ENCODE measurements at places on chromosomes 4 and X. TPM values are rescaled to one million over a fixed set of nuclear protein-coding genes. Genes with fewer than 3 reads are reported as not detected.

- H3K4me3 ChIP-seq = no peak overlapping the region
- no peaks in the 10 kb centered on the region for H3K36me3 ChIP-seq
- no peaks in the 10 kb centered on the region for H3K4me1 ChIP-seq
- H3K27me3 ChIP-seq = no peaks in the 10 kb centered on the region
- DNase-seq = no peak
These were observed 96.3 kb downstream of the COL4A6 start for GRCh38 chrX:108341947-108342346.

- no peak overlapping the region for H3K4me3 ChIP-seq
- H3K27me3 ChIP-seq = no peaks in the 10 kb centered on the region
- DNase-seq = no peak
- H3K27ac ChIP-seq = no peak overlapping the region
- H3K4me1 ChIP-seq = no peaks in the 10 kb centered on the region
These were observed 284.3 kb downstream of the ARHGAP10 start for GRCh38 chr4:148016063-148016637.

- no peak overlapping the region for H3K27ac ChIP-seq
- H3K27me3 ChIP-seq = no peaks in the 10 kb centered on the region
- H3K4me3 ChIP-seq = no peak overlapping the region
- H3K4me1 ChIP-seq = no peaks in the 10 kb centered on the region
- DNase-seq = no peak
These were observed 275.0 kb upstream of the CTSO start for GRCh38 chr4:156228676-156229075.

DNA sequence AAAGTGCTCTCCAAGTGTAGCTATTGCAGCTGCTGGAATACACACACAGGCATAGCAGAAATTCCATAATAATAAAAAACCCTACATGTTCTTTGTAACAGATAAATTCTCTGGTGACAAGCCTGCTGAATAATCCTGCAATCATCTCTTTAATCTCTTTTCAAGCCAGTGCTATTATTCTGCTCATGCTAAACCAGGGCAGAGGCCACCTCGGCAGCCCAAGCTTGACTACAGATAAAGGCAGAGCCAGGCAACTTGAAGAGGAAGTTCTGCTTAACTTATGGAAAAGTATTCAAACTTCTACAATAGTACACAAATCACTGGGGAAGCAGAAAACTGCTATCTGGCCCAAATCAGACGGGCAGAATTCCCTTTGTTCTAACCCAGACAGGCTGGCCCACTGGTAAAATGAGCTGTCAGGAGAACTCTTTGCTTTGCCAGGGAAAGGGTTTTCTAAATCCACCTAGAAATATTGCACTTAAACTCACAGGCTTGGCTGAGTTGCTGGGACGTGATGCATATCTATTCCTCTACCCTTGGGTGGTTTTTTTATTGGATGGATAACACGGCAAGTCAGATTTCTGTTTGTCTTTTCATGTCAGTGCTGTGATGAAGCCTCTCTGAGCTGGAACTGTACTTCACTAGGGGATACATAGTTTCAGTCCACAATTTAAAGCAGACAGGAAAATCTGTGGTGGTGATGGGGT is 70.5 kb downstream of the GATB start:
- H3K27me3 ChIP-seq = no peaks in the 10 kb centered on the region
- H3K4me3 ChIP-seq = no peak overlapping the region
- no peaks in the 10 kb centered on the region for H3K36me3 ChIP-seq
- no peaks in the 10 kb centered on the region for H3K4me1 ChIP-seq
- no peak overlapping the region for H3K27ac ChIP-seq
- no peak for DNase-seq

DNA sequence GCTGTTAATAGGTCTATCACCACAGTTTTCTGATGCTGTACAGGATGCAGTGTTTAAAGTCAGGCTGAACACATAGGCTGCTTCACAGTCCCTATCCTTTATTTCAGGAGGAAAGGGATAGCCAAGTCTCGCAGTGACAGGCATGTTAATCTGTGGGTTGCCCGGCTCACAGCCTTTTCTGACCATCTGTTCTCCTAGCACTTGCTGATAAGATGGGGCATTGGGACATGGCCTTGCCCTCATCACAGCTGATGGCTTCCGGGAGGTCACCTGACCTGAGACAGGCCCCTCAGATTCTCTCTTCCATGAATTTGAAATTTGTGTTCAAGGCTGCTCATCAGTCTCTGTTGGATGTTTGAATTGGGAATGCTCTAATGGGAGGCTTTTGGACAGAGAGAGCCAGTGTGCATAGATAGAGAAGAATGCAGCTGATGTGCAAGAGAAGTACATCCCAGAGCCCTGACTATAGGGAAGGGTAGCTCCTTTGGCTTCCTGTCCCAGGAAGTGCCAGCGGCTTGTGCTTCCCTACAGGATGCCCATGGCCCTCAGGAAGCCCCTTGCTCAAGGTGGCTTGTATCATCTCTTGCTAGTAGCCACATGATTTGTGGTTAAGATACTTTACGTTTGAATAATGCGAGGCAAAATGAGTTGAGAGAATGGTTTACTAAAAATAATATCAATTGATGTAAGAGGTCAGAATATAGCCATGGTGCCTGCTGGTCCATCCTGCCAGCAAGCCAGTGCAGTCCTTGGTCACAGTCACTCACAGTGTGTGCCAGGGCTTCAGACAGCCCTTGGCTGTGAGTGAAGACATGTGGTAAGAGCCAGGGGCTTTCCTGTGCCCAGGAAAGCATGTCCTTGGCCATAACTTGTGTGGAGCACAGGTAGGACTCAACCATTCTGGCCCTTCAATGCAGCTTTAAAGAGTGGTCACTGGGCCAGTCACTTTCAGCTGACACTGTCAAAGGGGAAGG is 88.6 kb downstream of the TSPAN7 start:
- H3K27me3 ChIP-seq = no peaks in the 10 kb centered on the region
- no peaks in the 10 kb centered on the region for H3K4me1 ChIP-seq
- H3K36me3 ChIP-seq = no peaks in the 10 kb centered on the region
- no peak overlapping the region for H3K27ac ChIP-seq
- DNase-seq = no peak

- DNase-seq = peak; percentile 75
- no peaks in the 10 kb centered on the region for H3K4me1 ChIP-seq
- no peak overlapping the region for H3K27ac ChIP-seq
- no peaks in the 10 kb centered on the region for H3K27me3 ChIP-seq
- H3K4me3 ChIP-seq = no peak overlapping the region
These were observed 101.3 kb downstream of the TBL1X start for GRCh38 chrX:9566150-9566621.

GRCh38 chr4:146224326-146224966 is 10.1 kb downstream of the REELD1 start:
- no peaks in the 10 kb centered on the region for H3K27me3 ChIP-seq
- H3K4me1 ChIP-seq = no peaks in the 10 kb centered on the region
- no peak overlapping the region for H3K4me3 ChIP-seq
- no peak for DNase-seq
- H3K36me3 ChIP-seq = no peaks in the 10 kb centered on the region
- no peak overlapping the region for H3K27ac ChIP-seq

GRCh38 chr4:32148111-32148666 is 1428.0 kb downstream of the PCDH7 start:
- no peak for DNase-seq
- no peaks in the 10 kb centered on the region for H3K36me3 ChIP-seq
- H3K4me3 ChIP-seq = no peak overlapping the region
- no peak overlapping the region for H3K27ac ChIP-seq
- no peaks in the 10 kb centered on the region for H3K4me1 ChIP-seq
- H3K27me3 ChIP-seq = no peaks in the 10 kb centered on the region

- no peaks in the 10 kb centered on the region for H3K4me1 ChIP-seq
- H3K4me3 ChIP-seq = no peak overlapping the region
- no peaks in the 10 kb centered on the region for H3K27me3 ChIP-seq
- no peaks in the 10 kb centered on the region for H3K36me3 ChIP-seq
These were observed 50.6 kb downstream of the PPARGC1A start for GRCh38 chr4:23839279-23839678.

DDIT4L gene
- total RNA-seq = not detected

TMEM154 gene
- 2.3 TPM for total RNA-seq

VCX gene
- total RNA-seq = not detected

All from Peyer's patch (tissue), 4 donors.